ENCODE measurements at places on chromosomes 1 and 21. TPM values are rescaled to one million over a fixed set of nuclear protein-coding genes. Genes with fewer than 3 reads are reported as not detected.

The ITLN2 gene
- not detected for total RNA-seq

The FCGR2B gene
- total RNA-seq = 2.0 TPM

DNA sequence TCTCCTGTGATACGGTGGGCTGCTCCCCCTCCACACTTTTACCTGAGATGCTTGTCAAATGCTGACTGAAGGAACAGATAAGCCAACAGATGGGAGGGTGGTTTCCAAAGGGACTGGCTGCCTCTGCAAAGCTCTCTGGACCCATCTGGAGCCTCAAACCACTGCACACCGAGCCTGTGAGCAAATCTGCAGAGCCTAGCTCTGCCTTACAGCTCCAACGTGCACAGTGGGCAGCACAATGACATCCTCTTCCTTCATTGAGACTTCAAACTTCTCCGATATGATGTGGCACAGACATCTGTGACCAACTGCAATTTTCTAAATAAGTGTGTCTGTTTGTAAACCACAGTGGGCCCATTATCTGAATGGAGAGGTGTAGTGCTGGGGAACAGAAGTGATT, 26.2 kb upstream of the KNCN start:
- no peaks in the 10 kb centered on the region for H3K4me1 ChIP-seq
- DNase-seq = no peak
- H3K36me3 ChIP-seq = peaks cover 89% of the 10 kb centered on the region
- no peak overlapping the region for H3K4me3 ChIP-seq
- H3K27ac ChIP-seq = no peak overlapping the region
- no peaks in the 10 kb centered on the region for H3K27me3 ChIP-seq

- peaks cover 100% of the 10 kb centered on the region for H3K27me3 ChIP-seq
- no peak overlapping the region for H3K27ac ChIP-seq
- peaks cover 14% of the 10 kb centered on the region for H3K4me1 ChIP-seq
- no peaks in the 10 kb centered on the region for H3K36me3 ChIP-seq
These were observed 4.5 kb downstream of the DLGAP3 start for GRCh38 chr1:34924759-34925555.

DNA sequence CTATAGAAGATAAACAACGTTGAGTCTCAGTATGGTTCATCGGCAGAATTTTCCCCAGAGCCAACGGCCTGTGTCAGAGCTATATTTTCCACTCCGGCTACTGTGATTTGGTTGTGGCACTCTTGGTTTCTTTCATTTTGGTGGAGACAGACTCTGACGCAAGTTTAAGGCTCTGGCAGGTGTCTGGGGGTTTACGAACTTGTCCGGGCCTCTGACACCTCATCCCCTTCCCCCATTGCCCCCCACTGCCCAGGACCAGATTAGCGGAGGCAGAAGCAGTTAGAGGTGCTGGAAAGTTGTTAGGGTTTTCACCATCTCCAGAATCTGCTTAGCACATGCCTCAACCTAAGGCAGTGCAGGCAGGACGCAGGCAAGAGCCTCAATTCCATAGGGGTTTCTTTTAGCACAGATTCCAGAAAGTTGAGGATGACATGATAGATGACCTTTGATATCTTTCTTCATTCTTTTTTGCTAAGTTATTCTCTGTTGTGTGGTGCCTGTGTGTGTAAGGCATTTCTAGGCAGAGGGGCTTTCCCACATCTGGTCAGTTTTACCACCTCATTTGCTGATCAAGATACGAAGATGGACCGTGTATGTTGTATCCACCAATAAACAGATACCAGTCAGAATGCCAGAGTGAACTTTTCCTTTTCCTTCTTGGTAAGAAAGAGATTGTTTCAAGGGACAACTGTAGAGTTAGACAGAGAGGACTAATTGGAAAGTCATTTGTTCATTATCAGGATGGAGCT, 18.4 kb upstream of the IL10 start:
- H3K27me3 ChIP-seq = no peaks in the 10 kb centered on the region
- no peaks in the 10 kb centered on the region for H3K36me3 ChIP-seq
- H3K27ac ChIP-seq = no peak overlapping the region
- no peak overlapping the region for H3K4me3 ChIP-seq
- DNase-seq = no peak
- H3K4me1 ChIP-seq = no peaks in the 10 kb centered on the region

- H3K4me3 ChIP-seq = no peak overlapping the region
- peaks cover 4% of the 10 kb centered on the region for H3K36me3 ChIP-seq
- DNase-seq = no peak
- H3K27ac ChIP-seq = no peak overlapping the region
- H3K27me3 ChIP-seq = no peaks in the 10 kb centered on the region
- peaks cover 6% of the 10 kb centered on the region for H3K4me1 ChIP-seq
These were observed 2.8 kb upstream of the TARS2 start for GRCh38 chr1:150484431-150484830.

- no peaks in the 10 kb centered on the region for H3K36me3 ChIP-seq
- DNase-seq = no peak
- H3K27ac ChIP-seq = no peak overlapping the region
- no peak overlapping the region for H3K4me3 ChIP-seq
These were observed 68.2 kb downstream of the ARHGEF16 start for GRCh38 chr1:3522564-3523265.

GRCh38 chr1:111484391-111485026, 10.7 kb downstream of the C1orf162 start:
- H3K27me3 ChIP-seq = no peaks in the 10 kb centered on the region
- no peak overlapping the region for H3K4me3 ChIP-seq
- H3K36me3 ChIP-seq = no peaks in the 10 kb centered on the region
- H3K27ac ChIP-seq = no peak overlapping the region

DNA sequence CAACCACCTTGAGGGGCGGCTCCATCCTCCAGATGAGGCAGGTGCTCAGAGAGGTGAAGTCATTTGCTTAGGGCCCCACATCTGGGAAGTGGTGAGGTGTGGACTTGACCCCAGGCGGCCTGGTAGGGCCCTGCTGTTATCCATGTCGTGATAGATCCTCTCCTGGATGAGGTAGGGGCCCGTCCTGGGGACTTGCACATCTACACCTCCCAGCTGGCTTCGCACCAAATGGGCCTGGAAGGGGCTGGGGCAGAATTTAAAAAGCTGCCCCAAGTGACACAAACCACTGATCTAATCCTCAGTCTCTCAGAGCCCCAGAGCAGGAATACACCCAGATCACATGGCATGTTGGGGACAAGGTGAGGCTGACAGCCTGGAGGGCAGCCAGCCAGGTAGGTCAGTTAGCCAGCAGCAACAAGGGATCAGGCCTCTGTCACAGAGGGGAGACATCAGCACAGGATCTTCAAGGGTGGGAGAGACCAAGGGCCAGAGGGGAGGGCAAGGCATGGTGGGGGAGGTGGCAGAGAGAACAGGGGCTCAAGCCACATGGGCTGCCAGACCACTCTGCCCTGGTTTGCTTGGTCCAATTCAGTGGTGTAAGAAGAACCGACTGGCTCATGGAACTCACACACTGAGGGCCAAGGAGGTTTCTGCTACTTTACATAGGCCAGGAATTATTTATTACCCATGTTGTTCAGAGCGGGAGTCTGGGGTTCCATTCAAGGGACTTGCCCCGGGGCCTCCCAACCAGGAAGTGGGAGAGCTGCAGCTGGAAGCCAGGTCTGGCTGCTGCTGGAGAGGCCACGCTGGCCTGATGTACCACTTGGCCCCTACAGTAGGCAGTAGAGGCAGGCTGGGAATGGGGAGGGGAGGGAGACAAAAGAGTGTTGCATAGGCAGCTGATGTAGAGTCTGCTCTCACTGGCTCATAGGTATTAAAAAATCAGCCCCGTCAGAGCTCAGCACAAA, 12.1 kb downstream of the LRP8 start:
- H3K36me3 ChIP-seq = no peaks in the 10 kb centered on the region
- no peaks in the 10 kb centered on the region for H3K27me3 ChIP-seq
- peak; percentile 45 for DNase-seq
- H3K27ac ChIP-seq = no peak overlapping the region
- H3K4me3 ChIP-seq = no peak overlapping the region
- H3K4me1 ChIP-seq = no peaks in the 10 kb centered on the region

- no peaks in the 10 kb centered on the region for H3K36me3 ChIP-seq
- H3K27ac ChIP-seq = no peak overlapping the region
- peak; percentile 79 for DNase-seq
These were observed 87.5 kb upstream of the RHOU start for GRCh38 chr1:228647523-228648444.

- H3K27ac ChIP-seq = no peak overlapping the region
- H3K27me3 ChIP-seq = no peaks in the 10 kb centered on the region
- H3K4me3 ChIP-seq = no peak overlapping the region
- H3K4me1 ChIP-seq = no peaks in the 10 kb centered on the region
These were observed 87.7 kb upstream of the GADD45A start for GRCh38 chr1:67597336-67597735.

GRCh38 chr1:226615876-226616275, 67.3 kb downstream of the STUM start:
- no peaks in the 10 kb centered on the region for H3K4me1 ChIP-seq
- H3K4me3 ChIP-seq = no peak overlapping the region
- H3K36me3 ChIP-seq = no peaks in the 10 kb centered on the region
- H3K27ac ChIP-seq = no peak overlapping the region
- no peaks in the 10 kb centered on the region for H3K27me3 ChIP-seq
